ENCODE measurements at places on chromosomes 1 and 21. TPM values are rescaled to one million over a fixed set of nuclear protein-coding genes. Genes with fewer than 3 reads are reported as not detected.

DNA sequence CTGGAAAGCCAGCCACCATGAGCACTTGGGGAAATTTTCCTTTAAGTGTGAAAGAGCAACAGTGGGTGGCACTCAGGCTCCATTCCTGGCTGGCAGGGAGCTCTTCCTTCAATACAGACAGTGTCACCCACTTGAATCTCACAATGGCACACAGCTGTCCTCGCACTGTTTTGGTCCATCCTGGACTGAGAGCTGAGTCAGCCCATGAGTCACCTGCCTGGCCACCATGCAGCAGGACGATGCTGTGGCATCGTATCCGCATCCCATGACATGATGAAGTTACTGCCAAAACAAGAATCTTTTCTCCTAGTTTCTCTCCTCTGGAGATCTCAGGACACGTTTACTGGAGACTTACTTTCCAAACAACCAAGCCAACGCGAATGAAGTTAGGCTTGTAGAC is 6.0 kb downstream of the TMPRSS2 start:
- no peak for DNase-seq

C8A gene
- not detected for total RNA-seq

DNA sequence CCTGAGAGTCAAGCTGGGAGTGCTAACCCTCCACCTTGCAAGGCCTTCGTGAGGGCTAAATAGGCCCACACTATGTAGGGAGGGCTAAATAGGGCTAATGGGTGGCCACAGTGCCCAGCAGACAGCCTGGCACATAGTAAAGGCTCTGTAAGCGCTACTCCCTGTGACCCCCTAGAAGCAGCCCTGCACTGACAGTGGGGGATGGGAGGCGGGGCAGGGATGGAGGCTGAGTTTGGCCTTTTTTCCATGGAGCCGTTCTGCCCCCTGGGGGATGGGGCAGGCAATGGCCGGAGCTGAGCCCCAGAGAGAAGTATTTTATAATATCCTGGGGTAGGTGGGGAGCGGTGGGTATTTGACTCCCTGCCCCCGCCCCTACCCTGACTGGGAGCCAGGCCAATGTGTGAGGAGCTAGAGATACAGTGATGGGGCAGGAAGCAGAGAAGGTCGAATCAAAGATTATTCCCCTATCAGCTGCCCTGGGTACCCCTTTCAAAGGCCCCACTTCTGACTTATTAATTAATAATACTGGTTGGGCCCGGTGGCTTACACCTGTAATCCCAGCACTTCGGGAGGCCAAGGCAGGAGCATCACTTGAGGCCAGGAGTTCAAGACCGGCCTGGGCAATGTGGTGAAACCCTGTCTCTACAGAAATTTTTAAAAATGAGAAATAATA is 42.3 kb downstream of the LACTBL1 start:
- DNase-seq = peak; percentile 68

SPRR2E gene
- total RNA-seq = not detected

DNA sequence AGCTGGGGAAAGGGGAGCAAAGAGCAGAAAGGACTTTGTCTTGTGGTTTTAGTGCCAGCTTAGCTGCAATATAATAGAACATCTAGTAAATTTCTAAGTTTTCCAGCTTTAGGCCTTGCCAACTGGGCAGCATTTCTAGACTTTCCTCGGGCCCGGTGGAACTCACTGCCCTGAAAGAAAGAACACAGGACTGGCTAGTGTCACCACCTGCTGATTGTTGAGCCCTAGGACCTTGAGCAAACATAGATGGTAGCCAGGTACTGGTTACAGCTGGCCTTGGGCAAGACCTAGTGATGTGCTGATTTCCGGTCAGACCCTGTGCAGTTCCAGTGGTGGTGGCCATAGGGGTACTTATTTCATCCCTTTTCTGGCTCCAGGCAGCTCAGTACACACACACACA is 753.2 kb upstream of the B3GALT2 start:
- DNase-seq = no peak

DNA sequence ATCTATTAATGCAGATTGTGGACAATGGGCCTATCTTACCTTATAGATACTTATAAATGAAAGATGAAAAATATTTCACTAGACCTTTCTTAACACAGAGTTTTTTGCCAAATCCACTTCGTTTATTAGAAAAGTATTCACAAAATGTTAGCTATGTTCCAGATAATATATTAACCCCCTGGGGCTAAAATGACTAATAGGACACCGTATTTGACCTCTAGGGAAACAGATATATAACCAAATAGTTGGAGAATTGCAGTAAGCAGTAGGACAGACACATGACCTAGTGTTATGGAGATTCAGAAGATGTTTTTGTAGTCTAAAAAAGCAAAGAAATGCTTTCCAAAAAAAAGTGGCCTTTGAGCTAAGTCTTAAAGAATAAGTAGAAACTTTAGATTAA is 106.9 kb downstream of the SEC16B start:
- DNase-seq = no peak

- no peak for DNase-seq
Measured at GRCh38 chr1:209412566-209412965, 170.9 kb upstream of the CAMK1G start.

HSD3B2 gene
- not detected for total RNA-seq

GRCh38 chr1:24984800-24985522 is 54.9 kb upstream of the RUNX3 start:
- peak; percentile 54 for DNase-seq

TCEA3 gene
- 15.7 TPM for total RNA-seq

CAMSAP2 gene
- total RNA-seq = 51.7 TPM

GBP5 gene
- not detected for total RNA-seq

DNA sequence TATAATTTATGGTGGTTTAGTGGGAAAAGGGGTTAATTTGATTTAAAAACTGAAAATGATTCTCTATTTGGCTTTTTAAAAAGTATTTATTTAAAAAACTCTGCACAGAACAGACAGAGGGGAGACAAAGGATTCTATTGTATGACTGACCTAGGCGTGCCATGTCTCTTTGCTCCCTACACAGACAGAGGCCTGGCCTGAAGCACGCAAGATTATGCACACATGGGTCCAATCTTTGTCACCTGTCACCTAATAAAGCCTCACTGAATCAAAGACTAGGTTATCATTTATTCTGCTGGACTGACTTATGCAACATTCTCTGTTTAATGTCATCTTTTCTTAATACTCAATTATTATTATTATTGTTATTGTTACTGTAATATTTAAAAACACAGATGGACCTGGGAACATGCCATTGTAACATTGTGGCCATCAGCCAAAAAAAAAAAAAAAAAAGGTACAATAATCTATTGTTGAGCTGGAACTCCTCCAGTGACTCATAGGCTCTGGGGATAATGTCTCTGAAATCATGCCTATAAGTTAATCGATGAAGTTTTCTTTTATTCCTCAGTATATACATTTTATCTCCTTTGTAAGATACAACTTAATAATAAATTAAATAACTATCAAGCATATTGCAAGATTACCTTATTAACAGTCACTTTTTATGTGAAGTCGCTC is 112.1 kb downstream of the RUNX1 start:
- DNase-seq = no peak

DNA sequence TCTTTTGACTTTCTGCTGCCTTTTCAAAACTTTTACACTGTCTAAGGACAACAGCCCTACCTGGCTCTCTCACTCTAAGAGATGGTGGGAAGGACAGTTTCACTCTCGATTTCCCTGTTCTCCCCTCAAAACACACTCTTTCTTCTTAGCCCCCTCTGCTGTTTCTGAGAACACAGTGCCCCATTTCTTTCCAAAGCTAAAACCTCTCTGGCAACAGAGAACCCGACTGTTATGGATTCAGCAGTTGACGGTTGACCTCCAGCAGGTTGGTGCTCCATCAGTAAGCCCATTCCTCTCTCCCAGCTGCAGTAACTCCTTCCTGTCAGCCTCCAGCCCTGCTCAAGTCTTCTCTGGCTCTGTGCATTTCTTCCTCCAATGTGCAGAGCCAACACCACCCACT is 88.2 kb upstream of the ABCD3 start:
- no peak for DNase-seq

LMOD1 gene
- 80.5 TPM for total RNA-seq

- DNase-seq = peak; percentile 73
Measured at GRCh38 chr1:109790735-109791494, 27.2 kb upstream of the EPS8L3 start.

DNA sequence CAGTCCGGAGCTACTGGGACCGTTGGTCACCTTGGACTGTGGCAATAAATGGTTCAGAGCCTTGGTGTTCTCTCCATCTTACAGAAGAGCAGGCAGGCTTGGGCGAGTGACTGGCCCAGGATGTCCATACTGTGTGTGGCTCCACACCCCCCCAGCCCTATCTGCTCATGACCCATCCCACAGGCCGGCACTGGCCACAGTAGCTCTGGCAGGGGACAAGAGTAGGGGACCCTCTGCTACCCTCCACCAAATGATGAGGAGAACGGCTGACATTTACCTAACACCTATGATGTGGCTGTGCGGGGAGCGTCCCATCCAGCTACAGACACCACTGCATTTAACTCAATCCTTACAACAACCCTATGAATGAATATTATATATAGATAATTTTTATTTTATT is 13.3 kb downstream of the LDLRAD2 start:
- no peak for DNase-seq

- DNase-seq = no peak
Measured at GRCh38 chr1:32352239-32352745, 10.0 kb downstream of the FAM229A start.

DNA sequence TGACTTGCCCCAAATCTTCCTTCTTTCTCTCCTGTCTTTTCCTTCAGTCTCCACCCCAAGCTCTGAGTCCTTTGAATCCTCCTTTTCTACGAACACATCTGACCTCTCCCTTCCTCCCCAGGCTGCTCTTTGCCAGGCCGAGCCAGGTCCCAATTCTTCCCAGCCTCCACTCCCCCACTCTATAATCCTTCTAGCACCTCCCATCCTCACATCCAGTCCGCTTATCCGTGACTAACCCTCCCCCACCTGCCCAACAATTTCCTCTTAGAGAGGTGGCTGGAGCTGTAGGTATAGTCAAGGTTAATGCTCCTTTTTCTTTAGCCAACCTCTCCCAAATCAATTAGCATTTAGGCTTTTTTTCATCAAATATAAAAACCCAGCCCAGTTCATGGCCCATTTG is 9.5 kb upstream of the HPDL start:
- no peak for DNase-seq

- no peak for DNase-seq
Measured at GRCh38 chr1:39901714-39902459, at the start of gene MYCL. Gene MYCL, minus strand, starts transcription at chr1:39901917. Its CDS starts 483 bp downstream, at chr1:39901434.

- no peak for DNase-seq
Measured at GRCh38 chr21:44865561-44866280, 7.8 kb downstream of the PTTG1IP start.

DNA sequence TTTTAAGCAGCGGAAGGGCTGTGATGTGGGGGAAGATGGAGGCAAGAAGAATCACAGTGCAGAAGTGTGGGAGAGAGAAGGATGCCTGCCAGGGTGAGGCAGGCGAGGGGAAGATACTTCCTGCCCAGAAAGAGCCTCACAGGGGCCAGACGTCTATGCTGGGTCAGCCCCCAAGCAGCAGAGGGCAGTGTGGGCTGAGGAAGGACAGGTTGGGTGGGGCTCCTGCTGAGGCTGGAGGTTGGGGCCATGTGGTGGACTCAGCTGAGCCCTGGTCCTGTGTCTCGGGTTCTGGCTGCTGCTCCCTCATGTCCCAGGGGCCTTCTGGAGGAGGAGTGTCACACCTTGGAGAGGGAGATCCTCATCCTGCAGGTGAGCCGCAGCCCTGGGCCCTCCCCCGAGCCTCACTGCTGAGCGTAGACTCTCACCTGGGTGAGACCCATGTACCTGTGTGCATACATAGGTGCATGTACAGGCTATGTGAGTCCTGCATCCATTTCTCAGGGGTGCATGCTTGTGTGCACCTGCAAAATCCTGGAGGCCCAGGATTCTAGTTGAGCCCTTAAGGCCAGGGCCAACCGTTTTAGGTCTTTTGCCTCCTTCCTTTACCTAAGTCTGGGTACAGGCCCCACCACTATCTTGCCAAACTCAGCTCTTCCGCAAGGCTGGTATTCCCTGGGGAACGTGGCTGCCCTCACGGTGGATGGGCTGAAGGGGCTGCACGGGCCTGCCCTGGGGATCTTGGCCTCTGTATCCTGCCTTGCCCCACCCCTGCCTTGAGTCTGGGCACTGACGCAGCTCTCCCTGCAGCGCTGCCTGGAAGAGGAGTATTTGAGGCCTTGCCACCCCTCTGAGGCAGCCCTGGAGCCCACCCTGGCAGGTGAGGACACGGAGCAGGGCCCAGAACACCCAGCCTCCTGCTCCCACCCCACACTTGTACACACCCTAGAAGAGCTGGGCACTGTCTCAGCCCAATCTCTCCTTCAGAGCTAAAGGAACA is 3.7 kb downstream of the CCDC24 start:
- DNase-seq = no peak

- no peak for DNase-seq
Measured at GRCh38 chr1:114232691-114233090, 79.0 kb upstream of the SYT6 start.

DNA sequence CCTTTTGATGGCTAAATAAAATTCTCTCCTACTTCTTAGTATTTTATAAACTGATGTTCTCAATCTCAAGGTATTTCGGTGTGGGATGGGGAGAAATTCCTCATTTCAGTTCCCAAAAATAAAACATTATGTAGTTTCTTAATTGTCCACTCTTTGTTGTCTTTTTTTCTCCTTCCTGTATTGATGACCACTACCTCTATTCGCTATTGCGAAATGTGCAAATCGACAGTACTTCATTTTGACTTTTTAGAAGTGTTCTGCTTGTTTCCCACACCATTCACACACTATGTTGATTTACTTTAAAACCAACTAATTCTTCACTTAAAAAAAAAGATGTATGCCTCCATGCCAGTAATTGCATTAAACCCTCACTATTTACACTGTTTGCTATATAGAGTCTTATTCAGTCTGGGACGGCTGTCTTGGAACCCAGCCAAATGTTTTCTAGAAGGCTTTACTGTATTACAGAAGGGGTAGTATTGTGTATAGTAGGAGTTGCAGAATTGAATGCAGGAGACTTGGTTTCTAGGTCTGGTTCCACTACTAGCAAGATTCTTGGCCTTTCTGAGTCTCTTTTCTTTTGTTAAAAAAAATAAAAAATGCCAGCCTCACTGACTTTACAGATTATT is 5.6 kb downstream of the RNF2 start:
- no peak for DNase-seq

GRCh38 chr1:6503884-6504602 is 12.6 kb upstream of the PLEKHG5 start:
- peak; percentile 85 for DNase-seq

OPTC gene
- not detected for total RNA-seq

Data from chondrocyte (in vitro differentiated cells).